ENCODE measurements at places on chromosomes 7 and 10. TPM values are rescaled to one million over a fixed set of nuclear protein-coding genes. Genes with fewer than 3 reads are reported as not detected.

The SPDYE11 gene
- total RNA-seq = not detected

The CLDN3 gene
- total RNA-seq = 79.3 TPM

The TMEM26 gene
- total RNA-seq = 6.6 TPM

The BAIAP2L1 gene
- 4.4 TPM for total RNA-seq

The ITIH2 gene
- 0.58 TPM for total RNA-seq

The WEE2 gene
- 0.23 TPM for total RNA-seq

The ITIH5 gene
- 23.5 TPM for total RNA-seq

The BZW2 gene
- 71.6 TPM for total RNA-seq

The GPER1 gene
- 6.0 TPM for total RNA-seq

The SLC26A3 gene
- not detected for total RNA-seq

The CALHM2 gene
- total RNA-seq = 21.1 TPM

The HMX2 gene
- 0.99 TPM for total RNA-seq

The EXOC6 gene
- total RNA-seq = 64.6 TPM

The PITX3 gene
- 3.7 TPM for total RNA-seq

The NPSR1 gene
- not detected for total RNA-seq

The CALML5 gene
- not detected for total RNA-seq

The MYL10 gene
- total RNA-seq = 8.8 TPM

The LYZL2 gene
- not detected for total RNA-seq

The ADARB2 gene
- 0.76 TPM for total RNA-seq

The CDK6 gene
- 85.7 TPM for total RNA-seq

The CLEC2L gene
- 0.70 TPM for total RNA-seq

The PILRA gene
- total RNA-seq = 6.1 TPM

The PLEKHS1 gene
- total RNA-seq = 0.18 TPM

The GBX1 gene
- 0.64 TPM for total RNA-seq

The COBL gene
- 22.5 TPM for total RNA-seq
